ENCODE measurements at places on chromosomes 6 and 20.

DNA sequence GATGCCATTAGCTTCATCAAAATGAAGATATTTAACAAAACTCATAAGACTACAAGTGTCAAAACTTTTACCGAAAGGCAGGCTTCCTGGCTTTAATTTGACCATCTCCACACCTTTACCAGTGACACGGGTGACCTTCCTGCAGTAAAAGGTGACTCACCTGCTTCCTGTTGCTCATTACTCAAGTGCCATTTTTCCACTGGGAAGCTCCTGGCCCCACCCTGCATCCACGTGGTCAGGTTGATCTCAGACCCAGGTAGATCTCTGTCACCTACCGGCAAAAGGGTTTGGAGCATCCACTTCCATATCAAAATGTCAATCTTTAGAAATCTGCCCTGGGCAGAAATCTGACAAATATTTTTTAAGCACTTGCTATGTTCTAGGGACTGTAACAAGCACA, 31.9 kb upstream of the CDH4 start:
- DNase-seq = no peak

DNA sequence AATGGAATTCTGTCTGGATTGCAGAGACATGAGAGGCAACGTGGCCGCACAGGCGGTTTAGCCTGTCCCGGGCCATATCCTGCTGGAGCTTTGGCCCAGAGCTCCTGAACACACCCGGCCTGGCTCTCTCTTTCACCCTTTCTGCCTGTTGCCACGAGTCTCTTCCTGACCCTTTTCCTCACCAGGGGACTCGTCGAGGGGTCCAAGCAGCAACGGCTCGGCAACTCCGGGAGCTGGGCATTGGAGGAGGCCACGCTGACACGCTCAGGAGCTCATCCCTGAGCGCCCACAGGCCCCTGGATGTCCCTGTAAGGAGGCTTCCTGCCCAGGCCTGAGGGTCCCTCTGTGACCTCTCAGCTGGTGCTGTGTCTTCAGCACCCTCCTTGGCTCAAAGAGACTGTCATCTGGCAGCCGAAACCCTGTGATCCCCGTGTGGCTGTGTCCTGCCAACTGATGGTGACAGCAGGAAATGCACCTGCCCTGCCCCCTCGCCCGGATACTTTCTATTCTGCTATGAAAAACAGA, 103.8 kb downstream of the RNASET2 start:
- DNase-seq = no peak

GRCh38 chr20:36549942-36550789, 8.8 kb downstream of the MYL9 start:
- DNase-seq = no peak

DNA sequence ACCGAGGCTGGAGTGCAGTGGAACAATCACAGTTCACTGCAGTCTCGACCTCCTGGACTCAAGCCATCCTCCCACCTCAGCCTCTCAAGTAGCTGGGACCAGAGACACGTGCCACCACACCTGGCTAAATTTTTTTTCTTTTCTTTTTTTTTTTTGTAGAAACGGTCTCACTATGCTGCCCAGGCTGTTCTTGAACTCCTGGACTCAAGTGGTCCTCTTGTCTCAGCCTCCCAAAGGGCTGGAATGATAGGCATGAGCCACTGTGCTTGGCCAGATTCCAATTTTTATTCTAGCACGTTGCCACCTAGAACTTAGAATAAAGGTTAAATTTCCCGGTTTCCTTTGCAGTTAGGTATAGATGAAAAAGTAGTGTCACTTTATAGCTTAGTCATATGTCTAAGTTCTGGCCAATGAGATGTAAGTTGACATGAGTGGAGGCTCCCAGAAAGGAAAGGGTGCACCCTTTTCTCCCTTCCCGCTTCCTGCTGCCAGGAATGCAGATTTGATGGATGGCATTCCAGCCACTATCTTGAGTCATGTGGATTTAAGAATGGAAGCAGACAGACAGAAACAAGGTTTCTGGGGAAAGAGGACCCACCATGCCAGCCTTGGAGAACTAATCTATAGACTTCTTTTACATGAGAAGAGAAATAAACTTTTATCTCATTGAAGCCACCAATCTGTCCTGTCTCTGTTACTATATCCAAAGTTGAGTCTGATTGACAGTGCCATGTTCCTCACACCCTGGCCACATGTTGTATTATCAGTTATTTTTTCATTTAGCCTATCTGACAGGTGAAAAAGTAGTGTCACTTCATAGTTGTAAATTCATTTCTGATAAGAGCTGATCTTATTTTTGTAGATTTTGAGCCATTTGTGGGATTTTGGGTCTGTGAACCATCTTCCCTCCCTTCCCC, 60.6 kb upstream of the NCOA3 start:
- DNase-seq = no peak

- no peak for DNase-seq
Measured at GRCh38 chr6:40559056-40559455, 28.1 kb downstream of the LRFN2 start.

GRCh38 chr6:125041740-125042459, 79.7 kb downstream of the RNF217 start:
- no peak for DNase-seq

DNA sequence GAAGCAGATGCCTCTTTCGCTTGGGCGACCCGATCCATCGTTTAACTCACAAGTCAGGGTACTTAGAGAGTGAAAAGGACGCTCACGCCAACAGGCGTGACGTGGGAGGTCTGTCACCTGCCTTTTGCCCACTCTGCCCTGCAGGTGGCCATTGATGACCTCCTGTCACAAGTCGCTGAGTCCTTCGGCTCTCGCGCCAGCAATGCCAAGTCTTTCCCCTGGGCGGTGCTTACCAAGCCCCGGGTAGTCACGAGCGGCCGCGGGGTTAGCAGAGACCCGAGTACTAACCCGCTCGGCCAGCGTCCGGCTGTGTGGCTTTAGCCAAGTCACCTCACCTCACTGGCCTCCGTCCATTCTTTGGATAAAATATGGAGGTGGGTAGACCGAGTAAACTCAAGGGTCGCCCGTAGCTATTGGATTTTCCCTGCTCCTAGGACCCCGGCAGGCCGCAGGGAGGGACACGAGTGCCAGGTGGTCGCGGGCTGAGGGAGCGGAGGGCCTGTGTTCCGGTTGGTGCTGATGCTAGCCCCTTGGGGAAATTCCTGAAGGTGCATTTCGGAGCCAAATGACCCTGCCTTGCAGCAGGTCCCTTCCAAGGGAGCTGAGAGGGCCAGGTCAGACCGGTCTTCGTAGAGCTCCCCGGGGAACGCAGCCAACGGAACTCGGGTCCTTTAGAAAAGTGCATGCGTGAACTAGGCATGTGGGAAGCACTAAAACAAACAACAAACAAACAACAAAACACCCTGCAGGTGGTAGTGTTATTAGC, 668 bp downstream of the PKIB start:
- DNase-seq = no peak

GRCh38 chr20:19895761-19896160, 121.4 kb upstream of the NAA20 start:
- DNase-seq = no peak

GRCh38 chr20:17872959-17873358, 95.6 kb downstream of the SNX5 start:
- DNase-seq = no peak

DNA sequence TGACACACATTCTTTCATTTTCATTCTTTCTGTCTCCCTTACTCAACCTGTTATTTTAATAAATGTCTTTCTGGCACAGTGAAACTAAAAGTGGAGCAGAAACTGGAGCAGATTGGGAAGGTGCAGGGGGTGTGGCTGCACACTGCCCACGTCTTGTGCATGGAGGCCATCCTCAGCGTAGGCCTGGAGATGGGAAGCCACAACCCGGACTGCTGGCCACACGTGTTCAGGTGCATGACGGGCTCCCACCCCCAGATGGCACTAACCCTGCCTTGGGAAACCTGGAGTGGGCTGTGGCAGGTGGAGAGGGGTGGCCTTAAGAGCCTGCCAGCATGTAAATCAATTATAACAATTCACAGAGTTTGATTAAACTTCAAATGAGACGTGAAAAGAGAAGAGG, 71.4 kb upstream of the PBOV1 start:
- no peak for DNase-seq

GRCh38 chr6:8191629-8192028, 89.3 kb upstream of the EEF1E1 start:
- no peak for DNase-seq

DNA sequence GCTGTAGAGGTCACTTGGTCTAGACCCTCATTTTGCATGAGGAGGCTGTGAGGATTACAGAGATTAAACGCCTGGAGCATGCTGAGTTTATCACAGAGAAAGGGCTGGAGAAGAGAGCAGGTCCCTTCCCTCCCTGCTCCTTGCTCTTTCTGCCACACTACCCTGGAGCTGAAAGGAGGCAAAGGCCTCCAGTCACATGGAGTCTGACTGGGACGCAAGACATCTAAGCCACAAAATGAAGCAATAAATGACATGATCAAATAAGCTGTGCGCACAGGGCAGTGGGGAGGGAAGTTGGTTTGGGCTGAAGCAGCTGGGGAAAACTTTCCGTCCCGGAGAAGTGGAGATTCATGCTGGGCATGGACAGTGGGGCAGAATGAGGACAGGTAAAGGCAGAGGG, 33.3 kb downstream of the ATXN1 start:
- no peak for DNase-seq

GRCh38 chr6:90544081-90544480, 42.8 kb downstream of the MAP3K7 start:
- no peak for DNase-seq

DNA sequence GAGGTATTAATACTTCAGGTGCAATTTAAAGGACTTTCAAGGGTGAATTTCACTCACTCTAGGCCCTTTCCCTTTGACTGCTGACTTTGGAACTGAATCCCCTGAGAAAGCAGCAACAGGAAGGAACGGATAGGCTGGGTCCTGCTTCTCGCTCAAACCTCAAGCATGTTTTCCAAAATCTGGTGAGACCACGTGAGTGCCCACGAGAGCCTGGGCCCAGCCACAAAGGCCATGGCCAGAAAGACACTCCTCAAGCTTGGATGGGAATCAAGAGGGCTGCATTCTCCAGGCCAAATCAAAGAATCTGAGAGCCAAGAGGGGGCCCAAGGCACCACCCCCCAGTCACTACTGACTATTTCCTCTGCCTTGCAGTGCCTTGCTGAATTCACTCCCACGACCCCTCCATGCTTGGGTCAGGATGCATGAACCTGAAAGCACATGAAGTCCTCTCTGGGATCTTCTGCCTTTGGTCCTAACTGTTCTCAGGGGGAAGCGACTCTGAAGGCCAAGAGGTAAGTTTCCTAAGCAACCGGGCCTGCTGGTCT, 146.1 kb downstream of the NFATC2 start:
- DNase-seq = no peak

GRCh38 chr6:35713006-35713767, 23.6 kb upstream of the ARMC12 start:
- no peak for DNase-seq

GRCh38 chr6:18261877-18262276, 2.5 kb downstream of the DEK start:
- no peak for DNase-seq

DNA sequence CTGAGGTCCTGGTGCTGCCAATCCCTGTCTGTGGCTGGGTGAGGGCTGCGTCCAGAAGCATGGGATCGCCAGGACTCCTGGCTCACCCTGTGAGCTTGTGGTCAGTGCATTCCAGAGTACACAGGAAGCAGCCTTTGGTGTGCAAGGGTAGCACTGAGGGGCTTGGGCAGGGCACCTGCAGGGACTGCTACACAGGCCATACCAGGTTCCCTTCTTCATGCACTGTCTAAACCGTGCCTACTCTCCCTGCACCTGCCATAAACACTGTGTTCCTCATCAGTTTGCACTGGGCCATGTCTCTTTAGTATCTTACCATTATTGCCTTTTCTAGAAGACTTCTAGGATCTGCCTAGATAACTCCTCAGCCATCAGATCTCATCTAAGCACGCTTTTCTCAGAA, 72.8 kb upstream of the NKX2-2 start:
- no peak for DNase-seq

GRCh38 chr6:74091136-74091793, 395.3 kb downstream of the CD109 start:
- DNase-seq = no peak

GRCh38 chr6:136077834-136078576, 172.1 kb downstream of the MTFR2 start:
- no peak for DNase-seq

Data from GM12891 (cell line).